ENCODE measurements at places on chromosomes 12 and 14. TPM values are rescaled to one million over a fixed set of nuclear protein-coding genes. Genes with fewer than 3 reads are reported as not detected.

DNA sequence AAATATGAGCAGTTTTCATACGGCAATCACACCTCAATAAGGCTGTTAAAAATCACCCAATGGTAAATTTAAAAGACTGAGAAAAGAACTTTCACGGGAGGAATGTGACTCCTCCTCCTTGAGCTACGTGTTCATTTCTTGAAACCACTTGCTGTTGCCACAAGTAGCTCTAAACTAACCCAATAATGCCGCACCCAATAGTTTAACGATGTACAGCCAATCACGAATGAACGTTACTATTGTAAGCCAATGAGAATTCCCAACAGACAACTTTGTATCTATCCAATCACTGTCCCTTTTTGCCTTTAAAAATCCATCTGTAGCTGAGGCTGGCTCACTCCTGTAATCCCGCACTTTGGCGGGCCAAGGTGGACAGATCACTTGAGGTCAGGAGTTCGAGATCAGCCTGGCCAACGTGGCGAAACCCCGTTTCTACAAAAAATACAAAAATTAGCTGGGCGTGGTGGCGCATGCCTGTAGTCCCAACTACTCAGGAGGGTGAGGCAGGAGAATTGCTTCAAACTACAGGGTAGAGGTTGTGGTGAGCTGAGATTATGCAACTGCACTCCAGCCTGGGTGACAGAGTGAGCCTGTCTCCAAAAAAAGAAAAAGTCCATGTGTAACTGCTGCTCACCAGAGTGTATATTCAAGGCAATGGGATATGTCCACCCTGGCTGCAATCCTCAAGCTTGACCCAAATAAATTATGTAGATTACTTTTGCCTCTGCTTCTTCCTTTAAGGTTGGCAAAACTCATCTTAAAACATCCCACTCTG is 24.4 kb upstream of the BTBD6 start:
- no peak for DNase-seq

DNA sequence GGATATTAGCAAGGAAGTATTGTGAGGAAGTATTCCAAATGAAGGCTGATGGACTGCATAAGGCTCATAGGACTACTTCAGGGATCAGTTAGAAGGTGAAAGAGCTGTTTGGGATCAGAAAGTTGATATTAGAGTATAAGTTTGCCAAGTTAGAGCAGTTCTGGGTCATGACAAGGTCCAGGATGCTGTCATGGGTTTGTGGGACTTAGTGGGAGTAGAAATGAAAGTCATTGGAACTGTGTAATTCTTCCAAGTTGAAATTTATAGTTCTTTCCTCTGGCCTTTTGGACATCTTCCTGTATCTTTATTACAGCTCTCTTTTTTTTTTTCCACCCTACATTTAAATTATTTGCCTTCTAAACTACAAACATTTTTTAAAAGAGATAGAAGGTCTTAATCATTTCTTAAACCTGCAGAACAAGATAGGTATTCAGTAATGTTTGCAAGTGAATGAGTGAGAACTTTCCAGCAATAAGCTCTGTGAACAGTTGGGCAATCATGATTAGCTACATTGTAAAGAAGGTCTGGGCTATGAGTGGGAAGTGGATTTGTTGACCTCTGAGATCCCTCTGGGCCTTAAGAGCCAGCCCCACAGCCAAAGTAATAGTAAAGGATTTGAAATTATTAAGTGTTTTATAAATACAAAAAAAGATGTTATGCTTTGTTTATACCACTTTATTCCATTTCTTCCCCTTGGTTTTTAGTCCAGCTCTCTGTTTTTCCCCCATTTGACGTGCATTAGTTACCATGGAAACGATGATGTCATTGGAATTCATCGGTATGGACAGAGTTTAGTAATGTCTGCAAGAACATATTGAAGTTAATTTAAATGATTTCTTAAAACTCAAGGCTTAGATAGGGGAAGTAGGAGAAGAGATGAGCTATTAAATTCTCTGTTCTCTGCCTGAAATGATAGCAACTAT is 247.9 kb upstream of the ARHGAP5 start:
- peak; percentile 91 for DNase-seq

DNA sequence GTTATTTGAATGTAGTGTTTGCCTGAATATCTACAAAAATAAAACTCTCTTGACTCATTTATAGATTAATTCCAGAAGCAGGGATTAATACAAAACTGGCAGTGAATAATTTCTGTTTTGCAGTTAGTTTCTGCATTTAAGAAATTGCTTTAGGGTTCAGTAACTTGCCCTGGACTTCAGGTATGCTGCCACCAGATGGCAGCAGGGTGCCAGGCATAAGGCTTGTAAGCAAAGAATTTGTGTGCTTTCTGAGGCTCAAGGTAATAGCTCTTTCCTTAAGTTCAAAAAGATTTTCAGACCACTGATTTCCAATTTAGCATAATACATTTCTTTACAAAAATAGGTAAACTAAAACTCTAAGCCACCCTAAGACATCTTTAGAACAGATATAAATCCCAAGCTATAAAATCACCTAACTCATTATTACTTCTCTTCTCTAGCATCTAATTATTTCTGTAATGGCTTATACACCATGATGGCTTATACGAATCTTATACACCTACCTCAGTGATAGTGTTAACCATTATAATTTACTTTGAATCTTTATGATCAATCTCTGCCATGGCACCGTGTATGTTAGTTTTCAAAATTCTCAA is 398.3 kb downstream of the APAF1 start:
- peak; percentile 71 for DNase-seq

DNA sequence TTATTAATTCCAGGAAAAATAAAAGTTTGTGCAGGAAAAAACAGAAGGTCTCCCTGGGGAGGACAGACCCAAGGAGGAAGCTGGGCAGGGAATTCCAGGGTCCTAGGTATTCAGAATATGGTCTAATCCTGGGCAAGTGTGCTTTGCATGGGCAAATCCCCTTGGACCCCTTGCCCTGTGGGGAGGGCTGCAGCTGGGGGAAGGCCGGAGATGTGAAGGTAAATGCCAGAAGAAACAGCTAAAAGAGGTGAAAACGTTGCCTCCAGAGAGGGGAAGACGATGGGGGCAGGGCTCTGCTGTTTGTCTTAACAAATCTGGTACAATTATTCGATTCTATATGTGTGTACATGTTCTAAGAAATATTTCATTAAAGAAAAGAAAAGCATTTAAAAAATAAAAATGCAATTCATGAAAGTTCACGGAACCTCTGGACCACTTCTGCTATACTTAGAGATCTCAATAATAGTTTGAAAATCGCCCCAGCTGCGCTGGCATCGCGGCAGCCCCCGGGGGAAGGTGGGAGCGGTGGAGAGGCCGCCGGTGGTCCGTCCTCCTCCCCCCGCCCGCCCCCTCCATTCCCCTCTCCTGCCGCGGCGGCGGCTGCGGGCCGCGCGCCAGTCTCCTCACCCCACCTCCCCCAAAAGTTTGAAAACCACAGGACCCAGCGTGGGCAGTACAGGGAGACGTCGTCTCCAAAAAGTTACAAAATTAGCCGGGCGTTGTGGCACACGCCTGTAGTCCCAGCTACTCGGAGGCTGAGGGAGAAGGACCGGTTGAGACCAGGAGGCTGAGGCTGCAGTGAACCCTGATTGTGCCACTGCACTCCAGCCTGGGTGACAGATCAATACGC is 1.5 kb upstream of the PRPF40B start:
- DNase-seq = no peak

The SLC17A8 gene
- total RNA-seq = not detected
